BJ (cell line): ENCODE measurements at places on chromosomes 2 and 18.

GRCh38 chr18:37403100-37403781 lies 162.4 kb downstream of the CELF4 start:
- peak; percentile 80 for DNase-seq

DNA sequence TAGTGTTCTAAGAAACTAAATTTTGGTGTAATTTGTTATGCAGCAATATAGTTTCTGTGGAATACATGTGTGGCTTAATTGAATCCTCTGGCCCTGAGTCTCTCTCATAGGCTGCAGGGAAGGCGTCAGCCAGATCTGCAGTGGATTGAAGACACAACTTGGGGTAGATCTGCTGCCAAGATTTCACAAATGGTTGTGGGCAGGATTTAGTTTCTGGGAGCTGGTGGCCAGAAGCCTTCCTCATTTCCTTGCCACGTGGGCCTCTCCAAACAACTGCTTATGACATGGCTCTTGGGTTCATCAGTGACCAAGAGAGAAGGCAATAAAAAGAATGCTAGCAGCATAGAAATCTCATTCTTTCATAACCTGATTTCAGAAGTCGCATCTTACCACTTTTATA lies 28.2 kb downstream of the CCDC102B start:
- DNase-seq: no peak

DNA sequence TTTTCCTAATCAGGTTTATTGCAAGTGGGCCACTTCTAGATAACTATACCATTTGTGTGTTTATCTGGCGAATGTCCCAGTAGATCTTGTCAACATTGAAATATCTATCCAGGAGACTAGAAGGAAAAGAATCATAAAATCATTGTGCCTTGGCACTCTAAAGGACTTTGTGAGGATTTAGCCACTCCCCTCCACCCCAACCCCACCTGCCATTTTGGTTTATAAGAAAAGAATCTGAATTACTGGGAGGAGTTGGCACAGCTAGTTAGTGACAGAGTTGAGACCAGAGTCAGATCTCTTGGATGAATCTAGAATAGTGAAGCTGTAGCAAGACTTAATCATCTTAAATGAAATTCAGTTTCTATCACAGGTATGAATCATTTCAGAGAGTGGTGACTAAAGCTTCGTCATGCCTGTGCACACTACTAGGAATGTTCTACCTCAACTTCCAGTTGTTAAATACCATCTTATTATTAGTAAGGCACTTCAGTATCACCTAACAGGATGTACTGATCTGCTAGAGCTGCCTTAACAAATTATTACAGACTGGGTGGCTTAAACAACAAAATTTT lies 212.7 kb upstream of the SLC14A2 start:
- DNase-seq: peak; percentile 52

DNA sequence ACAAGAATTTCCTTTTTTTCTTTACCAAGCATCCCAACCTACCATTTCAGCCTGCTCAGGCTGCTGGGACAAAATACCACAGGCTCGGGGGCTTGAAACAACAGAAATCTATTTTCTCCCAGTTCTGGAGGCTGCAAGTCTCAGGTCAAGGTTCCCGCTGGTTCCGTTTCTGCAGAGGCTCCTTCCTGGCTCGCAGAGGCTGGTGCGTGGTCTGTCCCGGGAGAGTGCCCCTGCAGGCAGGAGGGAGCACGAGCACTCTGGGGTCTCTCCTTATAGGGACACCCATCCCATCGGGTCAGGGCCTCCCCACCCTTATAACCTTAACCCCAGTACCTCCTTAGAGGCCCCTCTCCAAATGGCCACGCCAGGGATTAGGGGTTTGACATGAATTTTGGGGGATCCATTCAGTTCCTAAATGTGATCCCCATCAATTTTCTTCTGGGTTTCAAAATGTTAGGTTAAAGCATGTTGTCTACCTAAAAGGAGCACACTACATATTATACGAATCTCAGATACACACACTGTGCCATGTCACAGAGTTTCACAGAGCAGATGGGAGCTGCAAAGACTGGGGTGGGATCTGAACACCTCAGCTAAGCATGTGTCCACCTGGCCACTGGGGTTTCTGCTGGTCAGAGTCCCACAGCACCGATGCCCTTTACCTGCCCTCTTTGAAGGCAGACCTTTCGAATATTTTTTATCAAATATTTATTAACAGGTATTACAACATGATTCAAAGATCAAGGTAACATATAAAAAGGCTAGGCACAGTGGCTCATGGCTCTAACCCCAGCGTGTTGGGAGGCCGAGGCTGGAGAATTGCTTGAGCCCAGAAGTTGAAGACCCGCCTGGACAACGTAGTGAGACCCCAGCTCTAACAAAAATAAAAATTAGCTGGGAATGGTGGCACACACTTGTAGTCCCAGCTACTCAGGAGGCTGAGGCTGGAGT lies 17.6 kb upstream of the ADI1 start:
- no peak for DNase-seq

DNA sequence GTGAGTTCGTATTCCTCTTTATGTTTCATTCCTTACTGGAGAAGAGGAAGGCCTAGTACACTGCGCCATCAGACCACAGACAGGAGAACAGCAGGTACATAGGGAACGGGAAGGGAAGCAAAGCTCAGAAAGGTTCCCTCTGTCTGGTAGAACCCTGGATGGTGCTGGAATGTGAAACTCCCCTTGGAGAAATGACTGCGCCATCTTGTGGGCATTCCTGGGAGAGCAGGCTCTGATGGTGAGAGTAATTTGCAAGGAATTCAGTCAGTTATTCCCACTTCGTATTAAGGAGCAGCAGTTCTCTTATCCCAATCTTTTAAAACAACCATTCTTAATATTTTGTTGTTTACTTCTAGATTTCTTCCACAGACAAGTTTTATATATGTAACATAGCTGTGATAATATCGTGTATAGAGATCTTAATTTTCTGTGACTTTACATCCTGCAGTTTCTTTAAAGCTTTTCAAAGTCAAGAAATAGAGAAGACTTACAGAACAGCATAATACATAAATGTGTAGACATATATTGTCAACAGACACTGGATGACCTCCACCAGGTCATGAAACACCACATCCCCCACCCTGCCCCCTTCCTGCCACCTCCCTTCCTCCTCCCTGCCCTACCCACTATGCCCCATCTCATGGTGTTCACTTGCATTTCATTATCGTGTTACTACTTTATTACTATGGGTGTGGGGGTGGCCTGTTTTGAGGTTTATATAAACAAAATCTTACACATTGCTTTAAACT lies 83.9 kb downstream of the ARHGEF4 start:
- peak; percentile 3 for DNase-seq

GRCh38 chr2:18362696-18363095 lies 197.8 kb downstream of the RDH14 start:
- peak; percentile 41 for DNase-seq

GRCh38 chr2:195656161-195656858 lies 716 bp upstream of the SLC39A10 start:
- no peak for DNase-seq

DNA sequence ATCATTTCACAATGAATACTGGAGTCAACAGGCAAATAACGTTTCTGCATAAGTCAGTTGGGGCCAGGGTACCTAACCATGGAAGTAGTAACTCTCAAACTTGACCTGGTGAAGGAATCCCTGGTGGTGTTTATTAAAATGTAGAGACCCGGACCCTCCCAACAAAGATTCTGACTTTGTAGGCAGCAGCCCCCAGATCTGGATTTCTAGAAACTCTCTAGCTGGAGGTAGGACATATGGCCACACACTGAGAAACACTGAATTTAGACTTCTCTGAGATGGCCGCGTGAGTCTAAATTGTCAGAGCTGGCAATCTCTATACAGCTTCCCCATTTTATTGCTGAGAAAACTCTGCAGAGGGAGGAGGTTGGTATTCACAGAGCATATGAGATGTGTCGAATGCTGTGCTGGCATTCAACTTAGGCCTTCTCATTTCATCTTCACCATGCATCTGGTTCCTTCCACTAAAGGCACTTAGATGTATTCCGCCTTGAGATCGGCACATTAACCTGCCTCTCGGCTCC lies 278.1 kb downstream of the CYRIA start:
- no peak for DNase-seq

DNA sequence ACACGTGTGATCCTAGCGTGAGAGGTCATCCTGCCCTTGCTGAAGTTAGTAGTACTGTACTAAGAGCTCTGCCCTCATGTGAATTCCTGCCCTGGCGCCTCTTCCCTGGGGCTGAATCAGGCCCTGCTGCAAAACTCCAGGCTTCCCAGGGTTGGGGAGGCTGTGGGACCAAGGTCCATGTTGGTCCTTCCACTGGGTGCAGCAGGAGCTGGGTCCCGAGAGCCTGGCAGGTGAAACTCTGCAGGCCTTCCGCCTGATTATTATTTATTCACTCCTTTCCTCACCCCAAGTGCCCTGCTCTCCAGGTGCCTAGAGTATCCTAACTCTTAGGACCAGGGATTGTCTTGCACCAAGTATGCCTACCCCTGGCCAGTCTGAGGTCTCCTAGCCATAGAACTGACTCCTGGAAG lies 5.3 kb upstream of the CNNM3 start:
- DNase-seq: no peak

GRCh38 chr2:14234911-14235310 lies 397.6 kb upstream of the LRATD1 start:
- no peak for DNase-seq

GRCh38 chr2:69114534-69114933 lies 101.6 kb downstream of the ANTXR1 start:
- DNase-seq: no peak

- no peak for DNase-seq
These were observed 62.0 kb upstream of the NEUROD1 start for GRCh38 chr2:181742361-181742760.

DNA sequence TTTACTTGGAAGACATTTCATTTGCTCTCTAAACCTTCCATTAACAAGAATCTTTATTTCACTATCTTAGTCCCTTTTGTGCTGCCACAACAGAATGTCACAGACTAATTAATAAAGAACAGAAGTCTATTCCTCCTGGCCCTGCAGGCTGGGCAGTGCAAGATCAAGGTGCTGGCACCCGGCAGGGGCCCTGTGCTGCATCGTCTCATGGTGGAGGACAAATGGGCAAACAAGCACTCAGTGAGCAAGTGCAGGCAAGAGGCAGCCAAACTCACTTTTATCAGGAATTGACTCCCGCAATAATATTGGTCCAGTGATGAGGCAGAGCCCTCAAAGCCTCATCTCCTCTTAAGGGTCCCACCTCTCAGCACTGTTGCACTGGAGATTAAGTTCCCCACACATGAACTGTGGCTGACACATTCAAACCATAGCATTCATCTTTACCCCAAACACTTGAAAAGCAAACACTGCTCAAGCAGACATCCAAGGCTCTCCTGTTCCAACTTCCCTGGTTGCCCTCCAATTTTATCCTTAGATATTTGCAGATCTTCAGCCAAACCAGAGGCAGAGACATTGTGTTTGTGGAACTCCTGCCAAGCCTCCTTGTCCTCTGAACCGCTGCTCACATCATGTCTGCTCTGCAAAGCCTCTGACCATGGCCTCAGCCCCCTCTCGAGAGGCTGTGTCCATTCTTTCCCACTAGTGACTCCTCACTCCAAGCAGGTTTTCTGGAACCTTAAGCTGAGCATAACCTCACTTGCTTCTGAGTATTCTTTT lies 404.4 kb upstream of the SOX11 start:
- no peak for DNase-seq

DNA sequence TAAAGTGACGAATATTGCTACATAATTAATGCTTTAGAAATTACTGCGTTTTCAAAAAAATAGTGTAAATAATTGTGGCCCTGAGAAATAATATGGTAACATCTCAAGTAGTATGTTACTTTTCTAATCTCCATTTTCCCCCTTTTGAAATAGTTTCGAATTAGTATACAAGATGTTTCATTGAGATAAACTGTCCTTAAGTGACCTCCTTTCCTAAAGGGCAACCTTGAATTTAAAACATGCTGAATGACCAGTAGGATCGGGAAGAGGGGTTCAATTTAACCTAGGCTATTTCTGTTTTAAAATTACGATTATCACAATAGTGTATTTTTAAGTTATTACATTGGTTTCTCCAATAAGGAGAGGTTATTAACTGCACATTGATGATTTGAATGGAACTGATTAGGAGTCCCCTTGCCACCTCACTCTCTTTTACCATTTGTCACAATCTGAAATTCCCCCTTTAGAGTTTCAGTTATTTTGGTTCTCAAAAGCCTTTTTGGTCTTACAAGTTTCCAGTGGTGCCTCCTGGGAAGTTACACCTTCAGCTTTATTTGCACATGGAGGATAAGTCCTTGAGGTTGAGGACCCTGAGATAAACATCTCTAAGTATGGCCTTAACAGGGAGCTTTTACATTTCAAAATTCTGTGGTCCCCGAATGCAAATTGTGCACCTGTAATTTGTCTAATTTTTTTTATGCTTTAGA lies 2.3 kb downstream of the ACTR3 start:
- no peak for DNase-seq

GRCh38 chr18:9673296-9674251 lies 34.5 kb upstream of the RAB31 start:
- no peak for DNase-seq
